Heart right ventricle (tissue), 16 donors: ENCODE measurements at places on chromosomes 4 and X. TPM values are rescaled to one million over a fixed set of nuclear protein-coding genes. Genes with fewer than 3 reads are reported as not detected.

GRCh38 chr4:120316416-120316815 is 249.8 kb upstream of the MAD2L1 start:
- DNase-seq: no peak

DNA sequence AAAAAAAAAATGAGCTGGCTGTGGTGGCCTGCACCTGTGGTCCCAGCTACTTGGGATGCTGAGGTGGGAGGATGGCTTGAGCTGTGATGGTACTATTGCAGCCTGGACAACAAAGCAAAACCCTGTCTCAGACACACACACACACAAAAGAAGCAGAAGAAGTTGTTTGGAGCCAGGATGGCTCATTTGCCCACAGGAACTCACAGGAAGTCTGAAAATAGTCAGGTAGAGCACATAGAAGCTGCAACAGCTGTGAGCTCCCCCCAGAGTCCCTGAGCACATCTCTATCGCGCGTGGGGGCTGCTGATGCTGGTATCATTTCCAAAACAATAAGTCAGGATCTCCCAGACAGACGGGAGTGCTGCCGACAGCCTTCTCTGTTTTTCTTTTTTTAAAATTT is 13.4 kb upstream of the DHRSX start:
- no peak for DNase-seq

DNA sequence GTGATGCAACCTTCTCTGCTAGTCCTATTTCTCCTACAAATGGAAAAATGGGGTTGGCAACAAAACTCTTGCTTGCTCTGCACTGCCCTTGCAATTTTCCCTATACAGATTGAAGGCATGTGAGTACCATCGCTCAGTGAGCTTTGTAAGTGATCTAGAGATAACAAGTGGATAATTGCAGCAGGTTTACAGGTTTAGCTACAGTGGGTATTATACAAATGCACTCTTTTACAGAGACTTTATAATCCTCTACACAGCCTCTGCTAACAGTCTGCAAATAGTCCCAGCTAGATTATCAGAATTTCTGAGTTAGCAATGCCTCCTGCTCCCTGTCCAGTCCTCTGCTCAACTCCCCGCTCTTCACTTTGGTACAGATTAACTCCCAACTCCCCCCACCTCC is 11.1 kb downstream of the LEF1 start:
- no peak for DNase-seq

DNA sequence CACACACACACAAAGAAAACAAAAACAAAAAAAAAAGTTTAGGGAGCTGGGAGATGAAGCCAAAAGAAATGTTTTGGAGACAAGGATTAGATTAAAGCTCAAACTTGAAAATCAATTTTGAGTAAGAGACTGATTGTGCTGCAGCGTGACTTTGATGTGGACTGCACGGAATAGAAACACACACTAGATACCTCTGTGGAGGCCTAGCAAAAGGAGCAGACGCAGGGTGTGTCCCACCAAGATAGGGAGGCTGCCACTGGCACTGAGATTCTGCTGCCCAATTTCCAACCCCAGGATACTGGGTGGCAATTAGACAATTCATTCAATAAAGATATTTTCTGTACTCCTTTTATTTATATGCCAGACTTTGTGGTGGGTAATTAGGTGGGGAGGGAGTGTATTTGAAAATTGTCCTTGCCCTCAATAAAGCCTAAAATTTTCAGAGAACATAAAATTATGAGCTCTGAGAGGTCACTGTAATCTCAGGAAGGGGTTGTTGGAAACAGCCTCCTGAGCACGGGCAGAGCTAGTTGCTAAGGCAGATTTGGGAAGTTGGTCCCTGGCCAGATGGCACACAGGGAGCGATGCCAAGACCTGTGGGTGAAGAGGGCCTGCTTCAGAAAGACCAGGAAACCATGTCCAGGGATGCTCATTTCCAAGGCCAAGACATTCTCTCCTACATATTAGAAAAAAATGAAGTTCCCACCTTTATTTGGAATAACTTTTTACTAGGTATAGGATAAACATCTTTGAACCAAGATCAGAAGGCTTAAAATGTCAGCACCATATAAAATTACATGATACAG is 1.9 kb upstream of the PPP3CA start:
- DNase-seq: peak; percentile 54

GRCh38 chrX:129577877-129578276 is 37.8 kb downstream of the OCRL start:
- no peak for DNase-seq

GRCh38 chr4:185213877-185214276 is 4.5 kb downstream of the SNX25 start:
- DNase-seq: no peak

Gene F8A3
- total RNA-seq: 10.3 TPM
